CD4-positive, alpha-beta T cell treated with Interleukin-1 beta for 1 hour (primary cell): ENCODE measurements at places on chromosomes 3 and 15.

DNA sequence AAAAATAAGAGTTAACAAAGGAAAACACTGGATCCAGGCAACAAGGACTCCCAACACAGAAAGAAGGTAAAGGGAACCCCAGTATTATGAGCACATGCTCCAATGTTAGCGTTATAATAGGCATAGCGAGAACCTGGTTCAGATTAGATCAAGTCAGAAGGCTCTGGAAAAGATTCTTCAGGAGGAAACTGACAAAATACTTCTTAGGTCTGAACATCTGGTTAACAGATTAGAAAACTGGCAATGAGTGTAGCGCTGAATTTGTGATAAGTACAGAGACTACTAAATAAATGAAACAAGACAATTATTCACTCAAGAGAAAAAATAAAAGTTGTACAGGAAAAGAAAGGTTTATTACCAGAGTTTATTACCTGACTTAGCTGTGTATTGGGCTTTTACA lies 146.1 kb downstream of the DPH6 start:
- no peak for DNase-seq

DNA sequence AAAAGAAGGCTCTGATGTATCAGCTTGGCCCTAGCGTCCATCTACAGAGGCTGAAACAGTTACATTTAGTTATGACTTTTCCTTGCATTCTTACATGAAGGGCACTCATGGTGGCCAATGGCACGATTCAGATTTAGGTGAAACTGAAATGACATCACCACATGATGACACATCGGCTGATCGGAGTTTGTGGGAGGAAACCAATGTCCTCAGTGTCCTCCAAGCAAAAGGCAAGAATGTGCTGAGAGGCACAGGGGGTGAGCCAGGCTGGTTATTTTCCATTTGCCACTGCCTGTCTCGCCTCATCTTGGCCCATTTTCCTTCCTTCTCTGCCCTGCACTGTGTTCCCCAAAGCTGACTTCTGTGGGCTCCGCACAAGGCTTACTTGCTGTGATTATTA lies 34.4 kb downstream of the TARS3 start:
- DNase-seq = no peak

DNA sequence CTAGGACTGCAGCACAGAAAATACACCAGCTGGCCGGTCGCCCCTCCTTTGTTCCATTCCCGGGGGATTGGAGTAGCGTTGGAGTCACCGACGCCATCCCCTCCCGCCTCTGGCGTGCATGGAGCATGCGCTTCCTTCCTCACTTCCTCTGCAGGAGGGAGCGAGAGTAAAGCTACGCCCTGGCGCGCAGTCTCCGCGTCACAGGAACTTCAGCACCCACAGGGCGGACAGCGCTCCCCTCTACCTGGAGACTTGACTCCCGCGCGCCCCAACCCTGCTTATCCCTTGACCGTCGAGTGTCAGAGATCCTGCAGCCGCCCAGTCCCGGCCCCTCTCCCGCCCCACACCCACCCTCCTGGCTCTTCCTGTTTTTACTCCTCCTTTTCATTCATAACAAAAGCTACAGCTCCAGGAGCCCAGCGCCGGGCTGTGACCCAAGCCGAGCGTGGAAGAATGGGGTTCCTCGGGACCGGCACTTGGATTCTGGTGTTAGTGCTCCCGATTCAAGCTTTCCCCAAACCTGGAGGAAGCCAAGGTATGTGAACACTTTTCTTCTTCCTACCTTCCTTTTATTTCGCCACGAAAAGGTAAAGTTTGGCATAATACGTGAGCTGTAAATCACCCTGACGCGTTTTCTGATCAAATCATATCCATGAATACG lies at the start of gene SCG3:
TSS of gene SCG3 (plus strand) at position 201 of the 661 bp plus-strand sequence. CDS start at position 454, 253 bp downstream.
- DNase-seq = peak; percentile 55

DNA sequence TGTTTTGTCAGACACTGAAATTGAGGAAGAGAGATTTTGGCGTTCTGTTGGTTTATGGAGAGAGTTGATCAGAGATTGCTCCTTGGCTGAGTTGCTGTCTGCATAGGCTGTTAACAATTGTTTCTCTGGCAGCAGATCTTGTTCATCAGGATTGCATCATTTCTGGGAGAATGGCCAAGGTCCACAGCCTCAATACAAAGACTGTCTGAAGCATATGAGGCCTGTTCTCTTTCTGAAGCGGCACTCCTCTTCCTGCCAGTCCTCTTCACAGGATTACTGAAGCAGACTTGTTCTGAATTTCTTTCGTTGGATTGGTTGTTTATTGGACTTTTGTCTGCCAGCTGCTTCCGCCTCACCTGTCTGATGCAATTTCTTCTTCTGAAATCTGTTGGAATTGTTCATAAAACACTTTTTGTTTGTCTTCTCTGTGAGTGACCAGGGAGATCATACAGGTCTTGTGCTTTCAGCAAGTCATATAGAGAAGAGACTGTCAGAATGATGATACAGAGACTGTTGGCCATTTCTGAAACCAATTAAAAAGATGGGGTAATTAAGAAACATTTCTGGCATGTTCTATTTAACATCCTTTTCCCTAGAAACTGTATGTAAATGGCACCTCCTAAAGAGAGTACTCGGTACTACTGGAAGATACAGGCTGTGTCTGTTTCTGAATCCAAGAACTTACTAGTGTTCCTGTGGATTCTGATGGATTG lies 25.5 kb downstream of the SETD5 start:
- DNase-seq = no peak

DNA sequence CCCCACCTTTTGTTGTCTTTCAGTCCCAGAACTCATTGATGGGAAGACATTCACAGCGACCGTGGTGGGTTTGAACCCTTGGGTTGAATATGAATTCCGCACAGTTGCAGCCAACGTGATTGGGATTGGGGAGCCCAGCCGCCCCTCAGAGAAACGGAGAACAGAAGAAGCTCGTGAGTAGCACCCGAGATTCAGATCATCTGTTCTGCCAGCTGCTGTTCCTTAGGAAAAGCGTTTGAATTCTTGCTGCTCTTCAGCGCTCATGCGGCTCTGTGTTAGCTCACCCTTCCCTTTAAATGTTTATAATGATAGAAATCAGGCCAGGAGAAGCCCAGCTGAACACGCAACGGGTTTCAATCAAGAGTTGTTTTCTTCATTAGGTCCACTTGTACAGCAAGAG lies 73.0 kb downstream of the IL5RA start:
- DNase-seq = no peak

DNA sequence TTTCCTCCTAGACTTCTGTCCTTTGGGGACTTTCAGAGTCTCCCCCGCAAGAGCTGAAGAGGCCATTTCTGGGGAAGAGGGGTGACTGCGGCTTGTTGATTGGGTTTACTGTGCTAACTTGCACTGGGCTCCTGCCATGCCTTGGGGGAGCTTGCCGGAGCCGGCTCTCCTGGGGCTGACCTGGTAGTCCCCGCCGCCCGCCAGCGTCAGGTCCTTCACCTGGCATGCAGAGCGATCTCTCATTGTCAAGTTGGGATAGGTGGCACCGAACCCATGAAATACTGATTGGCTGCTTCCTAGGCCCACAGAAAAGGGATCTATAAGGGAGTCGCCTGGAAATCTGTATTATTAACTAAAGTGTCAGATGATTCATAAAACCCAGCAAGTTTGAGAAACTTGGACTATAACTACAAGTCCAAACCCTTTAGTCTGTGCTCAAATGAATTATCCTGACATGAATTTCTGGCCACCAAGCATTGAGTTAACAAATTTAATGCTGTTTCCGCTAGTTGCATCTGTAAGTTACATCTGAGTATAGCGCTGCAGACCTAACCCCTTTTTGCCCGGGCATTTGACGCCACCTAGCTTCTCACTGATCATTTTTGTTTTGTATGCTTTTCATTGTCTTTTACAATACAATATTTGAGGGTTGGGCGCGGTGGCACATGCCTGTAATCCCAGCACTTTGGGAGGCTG lies 607 bp upstream of the IMP3 start:
- DNase-seq = peak; percentile 70

DNA sequence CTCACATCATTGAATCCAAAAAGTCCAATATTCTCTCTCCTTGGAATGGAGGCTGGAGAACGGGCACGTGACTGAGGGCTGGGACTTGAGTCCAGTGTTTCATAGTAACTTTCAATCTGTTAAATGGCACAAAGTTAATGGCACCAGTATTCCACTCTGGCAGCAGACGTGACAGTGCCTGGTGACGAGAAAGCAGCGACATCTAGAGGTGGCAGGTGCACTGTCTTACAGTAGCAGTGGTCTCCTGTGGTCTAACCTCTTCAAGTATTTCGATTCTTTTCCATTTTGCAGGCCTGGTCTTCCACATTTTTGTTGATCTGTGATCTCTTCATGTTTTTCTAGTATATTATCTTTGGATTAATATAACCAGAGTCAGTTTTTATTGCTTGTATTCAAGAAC lies 107.1 kb downstream of the OXSM start:
- no peak for DNase-seq

DNA sequence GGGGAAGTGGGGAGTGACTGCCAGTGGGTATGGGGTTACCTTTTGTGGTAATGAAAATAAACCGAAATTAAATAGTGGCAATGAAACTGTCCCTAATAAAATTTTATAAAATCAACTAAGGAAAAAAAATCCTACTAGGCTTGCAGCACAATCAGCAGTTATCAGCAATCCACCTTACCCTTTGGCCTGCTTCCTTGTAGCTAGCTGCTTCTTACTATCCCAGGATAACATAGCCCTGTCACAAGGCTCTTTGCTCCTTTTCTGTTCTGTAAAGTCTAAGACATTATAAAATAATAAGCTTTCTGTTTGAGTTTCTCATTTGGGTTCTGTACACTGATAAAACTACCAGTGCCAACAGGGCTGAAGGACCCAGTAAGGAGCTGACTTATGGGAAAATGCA lies 23.0 kb upstream of the CTXND1 start:
- DNase-seq = no peak

DNA sequence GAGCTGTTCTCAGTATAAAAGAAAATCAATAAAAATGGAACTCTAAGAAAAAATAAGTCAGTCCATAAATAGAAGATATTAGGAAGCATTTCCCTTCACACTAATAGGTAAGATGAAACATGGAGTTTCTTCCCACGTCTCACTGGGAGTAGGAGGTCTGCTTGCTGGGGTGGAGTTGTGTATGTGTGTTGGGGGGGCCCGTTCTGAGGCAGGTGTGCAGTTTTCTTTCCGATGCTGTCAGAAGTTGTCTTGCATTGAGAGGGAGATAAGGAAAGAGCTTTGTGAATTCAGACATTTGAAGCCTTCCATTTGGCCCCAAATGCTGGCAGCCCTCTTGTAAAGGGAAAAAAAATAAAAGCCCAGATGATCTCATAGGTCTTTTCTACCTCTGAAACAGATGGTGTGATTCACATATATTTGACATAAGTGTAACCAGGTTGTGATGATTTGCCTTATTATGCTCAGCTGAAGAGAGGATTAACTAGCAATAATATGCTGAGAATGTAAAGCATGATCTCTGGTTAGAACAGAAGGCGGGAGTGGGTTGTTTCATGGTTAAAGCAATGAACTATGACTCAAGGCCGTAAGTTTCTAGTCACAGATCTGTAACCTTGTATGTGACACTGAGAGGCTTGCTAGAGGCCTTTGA lies 8.8 kb downstream of the RASGRP1 start:
- DNase-seq = no peak

DNA sequence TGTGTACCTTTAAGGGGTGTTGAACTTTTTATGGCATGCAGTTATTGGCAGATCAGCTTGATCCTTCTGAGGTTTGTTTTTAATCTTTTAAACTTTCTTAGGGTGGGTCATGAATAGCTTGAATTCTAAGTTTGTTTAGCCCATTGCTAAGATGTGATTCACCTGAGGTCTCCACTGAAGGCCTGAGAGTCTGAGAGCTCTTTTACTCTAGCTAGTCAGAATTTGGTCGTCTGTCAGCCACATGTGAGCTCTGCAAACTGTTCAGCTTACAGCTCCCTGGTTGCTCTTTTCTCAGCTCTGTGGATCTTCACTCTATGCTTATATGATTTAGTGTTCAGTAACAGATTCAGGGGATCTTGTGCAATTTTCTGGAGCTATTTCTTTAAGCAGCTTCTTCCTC lies 161.3 kb downstream of the ABHD5 start:
- DNase-seq = no peak

GRCh38 chr3:8945890-8946600 lies 17.2 kb downstream of the RAD18 start:
- no peak for DNase-seq

DNA sequence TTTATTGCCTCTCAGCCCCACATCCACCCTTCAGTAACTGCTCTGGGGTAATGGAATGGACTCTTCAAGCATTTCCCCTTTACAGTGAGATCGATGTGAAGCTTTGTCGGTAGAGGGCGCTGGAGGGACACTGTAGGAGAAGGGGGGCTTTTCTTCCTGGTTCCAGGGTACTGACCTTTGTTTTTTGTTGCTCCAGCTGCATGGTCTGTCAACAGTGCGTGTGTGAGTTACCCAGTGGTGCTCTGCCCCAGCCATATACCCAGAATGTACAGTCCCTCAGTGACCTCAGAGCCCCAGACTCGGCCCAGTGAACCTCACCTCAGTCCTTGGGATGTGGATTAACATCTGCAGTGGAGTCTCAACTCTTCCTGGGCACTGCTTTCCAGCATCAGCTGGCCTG lies 180.3 kb upstream of the TSC22D2 start:
- no peak for DNase-seq

GRCh38 chr3:42511201-42511600 lies 8.8 kb downstream of the VIPR1 start:
- no peak for DNase-seq

GRCh38 chr3:50370594-50370993 lies 11.3 kb upstream of the TMEM115 start:
- DNase-seq = no peak

- no peak for DNase-seq
Observed at GRCh38 chr15:88661761-88662556, 23.1 kb downstream of the ISG20 start.
